ENCODE measurements at places on chromosomes 1 and 21. TPM values are rescaled to one million over a fixed set of nuclear protein-coding genes. Genes with fewer than 3 reads are reported as not detected.

GRCh38 chr1:58854576-58854975 lies 70.7 kb upstream of the JUN start:
- H3K36me3 ChIP-seq = no peaks in the 10 kb centered on the region
- no peak for DNase-seq
- no peak overlapping the region for H3K4me3 ChIP-seq
- no peak overlapping the region for H3K27ac ChIP-seq
- H3K27me3 ChIP-seq = no peaks in the 10 kb centered on the region
- peaks cover 8% of the 10 kb centered on the region for H3K4me1 ChIP-seq

GRCh38 chr1:162347281-162347680 lies 29.4 kb downstream of the SPATA46 start:
- H3K4me1 ChIP-seq = no peaks in the 10 kb centered on the region
- H3K27ac ChIP-seq = no peak overlapping the region
- H3K27me3 ChIP-seq = no peaks in the 10 kb centered on the region
- H3K36me3 ChIP-seq = peaks cover 5% of the 10 kb centered on the region
- DNase-seq = no peak

DNA sequence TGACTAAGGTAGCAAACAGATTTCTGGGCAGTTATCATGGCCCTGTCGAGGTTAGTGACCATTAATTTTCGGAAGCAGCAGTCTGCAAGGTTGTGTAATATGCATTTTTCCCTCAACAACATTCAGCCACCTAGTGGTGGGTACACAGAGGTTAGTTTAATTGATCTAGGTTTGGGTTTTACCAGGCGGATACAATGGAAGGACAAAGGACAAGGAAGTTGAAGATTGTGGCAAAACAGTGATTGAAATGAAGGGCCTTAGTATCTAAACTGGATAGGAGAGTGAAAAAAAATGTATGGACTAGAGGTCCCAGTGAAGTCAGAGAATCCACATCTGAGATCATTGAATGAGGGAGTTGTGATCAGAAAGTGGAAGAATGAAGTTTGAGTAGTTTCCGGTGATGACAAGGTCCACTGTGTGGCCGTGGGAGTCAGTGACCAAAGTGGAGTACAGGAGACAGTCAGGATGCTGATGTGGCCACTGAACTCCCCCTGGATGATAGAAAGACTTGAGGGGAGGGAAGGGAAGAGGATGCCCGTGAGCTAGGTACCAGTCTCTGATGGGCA lies 2.8 kb downstream of the ARMH1 start:
- no peak overlapping the region for H3K4me3 ChIP-seq
- H3K27me3 ChIP-seq = no peaks in the 10 kb centered on the region
- no peak for DNase-seq
- no peak overlapping the region for H3K27ac ChIP-seq

DNA sequence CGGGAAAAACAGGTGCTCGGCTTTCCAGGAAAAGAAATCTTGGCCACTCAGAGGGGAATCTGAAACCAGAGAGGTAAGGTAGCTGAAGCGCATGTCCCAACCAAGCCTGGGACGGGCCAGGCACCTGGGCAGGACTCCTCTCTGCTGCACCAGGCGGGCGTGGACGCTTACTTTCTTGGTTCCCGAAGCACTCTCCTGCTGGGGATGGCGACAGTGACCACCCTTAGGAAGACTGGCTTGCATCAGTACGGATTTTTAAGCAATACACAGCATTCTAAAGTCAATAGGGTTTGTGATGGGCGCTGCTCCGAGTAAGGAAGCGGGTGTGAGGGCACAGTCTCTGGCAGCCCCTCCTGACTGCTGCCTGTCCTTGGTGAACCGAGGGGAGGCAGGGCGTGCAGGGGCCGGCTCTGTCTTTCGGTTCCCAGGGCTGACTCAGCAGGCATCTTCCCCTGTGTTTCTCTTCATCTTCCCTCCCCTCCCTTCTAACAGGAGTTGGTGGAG lies 74.9 kb upstream of the ANGPTL1 start:
- H3K27me3 ChIP-seq = no peaks in the 10 kb centered on the region
- H3K4me3 ChIP-seq = no peak overlapping the region
- H3K36me3 ChIP-seq = no peaks in the 10 kb centered on the region

DNA sequence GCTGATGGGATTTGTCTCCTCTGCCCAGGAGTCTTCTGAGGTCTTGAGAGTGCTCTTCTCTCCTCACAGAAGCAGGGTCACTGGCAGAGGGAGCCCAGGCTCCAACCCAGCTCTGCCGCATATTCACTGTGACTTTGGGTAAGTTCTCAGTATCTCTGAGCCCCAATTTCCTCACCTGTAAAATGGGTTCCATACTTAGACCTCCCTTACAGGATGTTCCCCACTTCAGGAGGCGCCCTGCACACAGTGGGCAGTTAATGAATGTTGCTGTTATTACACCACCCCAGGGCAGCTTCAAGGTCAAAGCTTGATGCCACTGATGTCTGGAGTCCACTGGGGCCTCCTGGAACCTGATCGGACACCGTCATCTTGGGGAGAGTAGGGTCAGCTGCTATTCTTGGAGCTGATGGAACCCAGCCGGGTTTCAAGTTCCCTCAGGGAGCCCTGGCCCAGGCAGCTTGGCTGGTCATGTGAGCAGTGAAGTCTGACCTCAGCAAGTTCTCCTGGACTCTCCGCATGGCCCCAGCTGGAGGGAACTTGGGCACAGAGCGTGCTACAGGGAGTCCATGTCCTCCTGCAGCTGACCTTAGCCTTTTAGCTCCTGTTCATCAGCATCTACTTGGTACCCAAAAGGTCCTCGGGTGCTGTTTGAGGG lies 21.8 kb downstream of the COA7 start:
- H3K27ac ChIP-seq = no peak overlapping the region
- no peaks in the 10 kb centered on the region for H3K27me3 ChIP-seq
- no peaks in the 10 kb centered on the region for H3K4me1 ChIP-seq

- H3K4me3 ChIP-seq = no peak overlapping the region
- no peak for DNase-seq
- H3K27ac ChIP-seq = no peak overlapping the region
- H3K36me3 ChIP-seq = no peaks in the 10 kb centered on the region
- no peaks in the 10 kb centered on the region for H3K27me3 ChIP-seq
- H3K4me1 ChIP-seq = no peaks in the 10 kb centered on the region
Measured at GRCh38 chr1:101532377-101532776, 295.6 kb downstream of the S1PR1 start.

- DNase-seq = no peak
- no peaks in the 10 kb centered on the region for H3K4me1 ChIP-seq
- no peak overlapping the region for H3K27ac ChIP-seq
- H3K27me3 ChIP-seq = no peaks in the 10 kb centered on the region
Measured at GRCh38 chr1:153133743-153134142, 16.9 kb downstream of the SPRR2G start.

DNA sequence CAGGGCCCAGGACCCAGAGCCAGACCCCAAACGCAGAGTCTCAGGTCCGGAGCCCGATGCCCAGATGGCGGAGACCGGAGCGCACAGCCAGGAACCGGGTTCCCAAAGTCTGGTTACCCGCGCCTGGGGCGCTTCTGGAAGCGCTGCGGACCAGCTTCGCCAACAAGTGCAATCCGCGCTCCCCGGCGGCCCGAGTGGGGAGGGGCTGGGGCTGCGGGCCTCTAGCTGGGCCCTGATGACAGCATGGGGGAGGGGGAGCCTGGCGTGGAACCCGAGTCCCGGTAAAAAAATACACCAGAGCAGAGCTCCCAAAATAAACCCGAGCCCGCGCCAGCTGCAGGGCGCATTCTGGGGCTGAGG lies 494 bp downstream of the NT5C1A start:
- no peaks in the 10 kb centered on the region for H3K36me3 ChIP-seq
- H3K4me1 ChIP-seq = no peaks in the 10 kb centered on the region
- H3K27ac ChIP-seq = no peak overlapping the region
- DNase-seq = peak; percentile 35
- H3K4me3 ChIP-seq = peak overlapping the region; percentile 37

The TEX50 gene
- total RNA-seq = not detected

Data from H9 (cell line).